ENCODE measurements at places on chromosomes 6 and 20. TPM values are rescaled to one million over a fixed set of nuclear protein-coding genes. Genes with fewer than 3 reads are reported as not detected.
A peak's percentile ranks its signal among the peaks of the same experiment; 100 is the strongest.

Gene VSX1
- not detected for total RNA-seq

- no peak overlapping the region for H3K27ac ChIP-seq
- no peak overlapping the region for H3K4me3 ChIP-seq
- peaks cover 10% of the 10 kb centered on the region for H3K27me3 ChIP-seq
These were observed 55.9 kb downstream of the COL11A2 start for GRCh38 chr6:33136310-33136900.

Gene ZBP1
- not detected for total RNA-seq

GRCh38 chr6:11307226-11307625 is 74.8 kb upstream of the NEDD9 start:
- peaks cover 3% of the 10 kb centered on the region for H3K4me1 ChIP-seq
- H3K27ac ChIP-seq, result no peak overlapping the region
- peaks cover 61% of the 10 kb centered on the region for H3K36me3 ChIP-seq

DNA sequence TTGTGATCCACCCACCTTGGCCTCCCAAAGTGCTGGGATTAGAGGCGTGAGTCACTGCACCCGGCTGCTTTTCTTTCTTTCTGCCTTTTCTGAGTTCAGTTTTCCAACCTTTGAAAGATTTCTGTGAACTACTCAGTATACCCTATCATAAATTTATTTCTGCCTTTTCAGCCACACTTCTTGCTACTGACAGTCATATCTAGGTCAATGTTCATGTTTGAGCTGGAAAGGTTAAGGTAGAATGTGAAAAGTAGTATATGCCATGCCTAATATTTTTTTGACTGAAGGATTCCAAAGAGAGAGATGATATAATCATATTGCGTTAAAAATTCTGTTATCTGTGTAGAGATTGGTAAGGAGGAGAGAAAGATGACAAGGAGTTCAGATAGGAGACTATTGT is 25.9 kb upstream of the CEP162 start:
- no peak overlapping the region for H3K4me3 ChIP-seq
- H3K4me1 ChIP-seq, result no peaks in the 10 kb centered on the region
- H3K27me3 ChIP-seq, result peaks cover 21% of the 10 kb centered on the region
- DNase-seq, result no peak

Gene OR2H2
- total RNA-seq, result not detected

DNA sequence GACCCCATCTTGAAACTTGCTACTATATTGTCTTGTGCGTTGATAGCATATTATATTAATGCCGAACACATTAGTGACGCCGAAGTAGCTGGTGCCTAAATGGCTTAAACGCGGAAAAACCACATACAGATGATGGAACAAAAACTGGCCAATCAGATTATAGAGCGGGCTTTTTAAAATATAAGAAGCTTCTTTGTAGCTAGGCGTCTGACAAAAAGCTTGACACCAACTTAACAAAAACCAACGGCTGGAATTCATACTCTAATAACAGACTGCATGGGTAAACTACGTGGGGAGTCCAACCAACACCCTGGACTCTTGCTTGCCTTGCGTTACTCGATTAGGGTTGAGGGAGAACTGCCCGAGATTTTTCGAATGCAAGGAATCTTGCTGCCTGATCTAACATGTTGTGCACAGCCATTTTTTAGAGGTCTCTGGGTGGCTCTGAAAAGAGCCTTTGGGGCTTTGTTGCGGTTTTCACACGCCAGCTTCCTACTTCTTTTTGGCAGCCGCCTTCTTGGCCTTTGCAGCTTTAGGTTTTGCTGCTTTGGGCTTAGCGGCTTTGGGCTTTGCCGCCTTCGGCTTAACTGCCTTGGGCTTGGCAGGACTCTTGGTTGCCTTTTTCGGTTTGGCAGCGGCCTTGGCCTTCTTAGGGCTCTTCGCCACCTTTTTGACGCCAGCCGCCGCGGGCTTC is 45.7 kb downstream of the OR2B2 start:
- peak overlapping the region; percentile 97 for H3K4me3 ChIP-seq
- peaks cover 11% of the 10 kb centered on the region for H3K36me3 ChIP-seq
- H3K27ac ChIP-seq, result peak overlapping the region; percentile 96
- H3K4me1 ChIP-seq, result peaks cover 32% of the 10 kb centered on the region
- H3K27me3 ChIP-seq, result peaks cover 8% of the 10 kb centered on the region

Gene GPR31
- not detected for total RNA-seq

- peak; percentile 35 for DNase-seq
- H3K4me3 ChIP-seq, result peak overlapping the region; percentile 95
- peaks cover 44% of the 10 kb centered on the region for H3K4me1 ChIP-seq
These were observed 85.4 kb downstream of the HFE start for GRCh38 chr6:26172608-26172968.

- no peaks in the 10 kb centered on the region for H3K36me3 ChIP-seq
- H3K27me3 ChIP-seq, result peaks cover 7% of the 10 kb centered on the region
- H3K4me1 ChIP-seq, result no peaks in the 10 kb centered on the region
- no peak overlapping the region for H3K27ac ChIP-seq
- DNase-seq, result no peak
These were observed 250.3 kb upstream of the PLN start for GRCh38 chr6:118297821-118298220.

- H3K27ac ChIP-seq, result no peak overlapping the region
- no peak for DNase-seq
- H3K4me1 ChIP-seq, result no peaks in the 10 kb centered on the region
- H3K36me3 ChIP-seq, result no peaks in the 10 kb centered on the region
- H3K27me3 ChIP-seq, result peaks cover 1% of the 10 kb centered on the region
These were observed 10.9 kb downstream of the EYA2 start for GRCh38 chr20:46905364-46906125.

Gene BPI
- total RNA-seq, result not detected

DNA sequence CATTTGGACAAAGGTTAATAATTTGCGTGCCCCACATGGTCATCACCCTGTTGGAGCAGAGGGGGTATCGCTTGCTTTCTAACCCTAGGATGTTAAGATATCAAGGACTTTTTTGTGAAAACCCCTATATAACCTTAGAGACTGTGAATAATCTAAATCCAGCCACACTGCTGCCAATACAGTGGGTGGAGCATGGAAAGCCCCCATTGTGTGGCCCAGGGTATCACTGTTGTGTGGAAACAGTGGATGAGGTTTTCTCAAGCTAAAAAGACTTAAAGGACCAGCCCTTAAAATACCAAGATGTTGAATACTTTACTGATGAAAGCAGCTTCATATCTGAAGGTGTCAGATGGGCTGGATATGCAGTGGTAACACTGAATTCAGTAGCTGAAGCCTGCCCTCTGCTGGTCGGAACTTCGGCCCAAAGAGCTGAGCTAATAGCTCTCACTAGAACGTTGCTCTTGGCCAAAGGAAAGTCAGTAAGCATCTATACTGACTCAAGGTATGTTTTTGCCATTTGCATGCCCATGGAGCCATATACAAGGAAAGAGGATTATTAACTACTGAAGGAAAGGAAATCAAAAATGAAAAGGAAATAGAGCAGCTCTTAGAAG is 695.2 kb downstream of the PHF3 start:
- peak; percentile 64 for DNase-seq
- H3K27ac ChIP-seq, result no peak overlapping the region
- H3K4me1 ChIP-seq, result no peaks in the 10 kb centered on the region
- no peaks in the 10 kb centered on the region for H3K36me3 ChIP-seq
- no peak overlapping the region for H3K4me3 ChIP-seq

GRCh38 chr6:141260627-141261015 is 872.1 kb upstream of the GJE1 start:
- H3K27ac ChIP-seq, result no peak overlapping the region
- DNase-seq, result no peak
- H3K4me3 ChIP-seq, result no peak overlapping the region
- no peaks in the 10 kb centered on the region for H3K27me3 ChIP-seq
- H3K4me1 ChIP-seq, result no peaks in the 10 kb centered on the region

DNA sequence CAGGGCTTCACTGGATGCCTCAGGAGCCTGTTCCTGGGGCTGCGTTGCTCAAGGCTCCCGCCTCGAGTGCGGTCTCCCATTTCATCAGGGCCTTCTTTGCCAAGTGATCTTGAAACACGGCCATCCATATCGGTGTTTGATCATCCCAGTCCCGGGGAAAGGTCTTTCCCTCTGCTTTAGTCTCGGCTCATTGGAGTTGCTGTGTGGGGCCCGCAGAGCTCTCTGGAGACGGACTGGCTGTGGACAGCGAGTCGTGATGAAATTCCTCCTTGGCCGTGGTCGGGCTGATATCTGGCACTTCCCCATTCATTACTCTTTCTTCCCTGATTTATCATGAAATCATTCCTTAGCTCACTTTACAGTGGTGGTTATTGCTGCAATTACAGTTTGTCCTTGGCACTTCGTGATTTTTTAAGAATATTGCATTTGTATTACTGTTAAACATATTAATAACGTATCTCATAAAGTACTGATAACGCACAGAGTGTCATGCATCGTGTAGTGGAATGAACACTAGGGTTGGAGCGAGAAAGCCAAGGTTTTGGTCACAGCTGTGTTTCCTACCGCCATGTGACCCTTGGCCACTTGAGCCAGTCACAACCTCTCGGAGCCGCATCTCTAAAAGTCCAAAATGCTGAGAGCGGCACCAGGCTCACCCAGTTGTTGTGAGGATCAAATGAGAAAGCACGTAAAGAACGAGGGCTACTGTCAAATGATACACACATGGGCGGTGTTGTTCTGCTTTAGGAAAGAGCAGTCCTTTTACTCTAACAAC is 71.8 kb downstream of the MTHFD1L start:
- peaks cover 79% of the 10 kb centered on the region for H3K36me3 ChIP-seq
- no peaks in the 10 kb centered on the region for H3K27me3 ChIP-seq
- H3K27ac ChIP-seq, result no peak overlapping the region
- no peak for DNase-seq
- H3K4me1 ChIP-seq, result no peaks in the 10 kb centered on the region

Gene NAPB
- total RNA-seq, result 5.4 TPM

DNA sequence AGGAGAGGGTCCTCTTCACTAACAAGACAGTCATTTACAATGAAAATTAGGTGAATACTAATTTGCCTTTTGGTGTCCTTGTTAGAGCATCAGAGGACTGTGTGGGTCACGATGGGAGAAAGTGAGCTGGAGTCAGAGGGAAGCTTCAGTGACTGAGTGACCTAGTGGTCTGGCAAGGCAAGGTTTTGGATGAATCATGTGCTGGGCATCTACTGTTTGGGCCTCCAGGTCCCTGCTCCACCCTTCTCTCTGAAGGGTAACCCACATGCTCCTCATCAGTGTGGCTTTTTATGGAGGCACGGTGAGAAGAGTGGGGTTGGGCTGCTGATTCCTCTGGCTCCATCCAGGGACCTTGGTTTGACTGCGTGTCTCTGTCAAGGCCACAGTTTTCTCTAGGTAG is 60.5 kb upstream of the EXOC2 start:
- no peak overlapping the region for H3K27ac ChIP-seq
- H3K36me3 ChIP-seq, result no peaks in the 10 kb centered on the region
- H3K27me3 ChIP-seq, result no peaks in the 10 kb centered on the region

Gene BMP7
- not detected for total RNA-seq

DNA sequence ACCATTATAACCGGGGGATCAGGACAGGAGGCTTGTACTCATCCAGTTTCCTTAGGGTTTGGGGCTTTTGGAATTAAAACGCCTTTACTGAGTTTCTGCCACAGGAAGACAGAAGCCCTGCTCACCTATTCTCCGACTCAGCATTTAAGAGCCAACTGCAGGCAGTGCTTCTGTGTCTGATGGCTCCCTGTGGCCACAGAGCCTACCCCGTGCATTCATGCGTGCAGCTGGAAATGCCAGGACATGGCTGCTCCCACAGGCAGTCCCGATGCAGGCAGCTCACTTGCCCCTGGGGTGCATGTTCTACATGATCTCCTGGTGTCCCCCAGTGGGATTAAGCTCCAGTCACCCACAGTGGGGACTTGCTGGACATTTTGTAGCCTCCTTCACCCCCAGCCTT is 22.2 kb downstream of the ZNF831 start:
- DNase-seq, result no peak
- no peak overlapping the region for H3K27ac ChIP-seq
- H3K36me3 ChIP-seq, result peaks cover 13% of the 10 kb centered on the region
- no peaks in the 10 kb centered on the region for H3K27me3 ChIP-seq

Gene DSP
- total RNA-seq, result not detected

- peaks cover 5% of the 10 kb centered on the region for H3K27me3 ChIP-seq
- no peaks in the 10 kb centered on the region for H3K4me1 ChIP-seq
- H3K27ac ChIP-seq, result no peak overlapping the region
- no peaks in the 10 kb centered on the region for H3K36me3 ChIP-seq
- no peak for DNase-seq
These were observed 855.8 kb upstream of the CITED2 start for GRCh38 chr6:140230282-140230681.

Gene GABRR2
- total RNA-seq, result not detected

Gene NINL
- 2.6 TPM for total RNA-seq

- H3K27ac ChIP-seq, result peak overlapping the region; percentile 100
- peaks cover 16% of the 10 kb centered on the region for H3K4me1 ChIP-seq
- peaks cover 14% of the 10 kb centered on the region for H3K36me3 ChIP-seq
- peaks cover 3% of the 10 kb centered on the region for H3K27me3 ChIP-seq
- DNase-seq, result peak; percentile 72
These were observed 80.4 kb upstream of the BTN3A2 start for GRCh38 chr6:26284537-26285142.

Gene RCAN2
- total RNA-seq, result 0.43 TPM

GRCh38 chr6:84967389-84967788 is 203.0 kb upstream of the TBX18 start:
- DNase-seq, result no peak
- no peaks in the 10 kb centered on the region for H3K4me1 ChIP-seq
- no peak overlapping the region for H3K27ac ChIP-seq
- no peaks in the 10 kb centered on the region for H3K27me3 ChIP-seq
- H3K4me3 ChIP-seq, result no peak overlapping the region
- peaks cover 1% of the 10 kb centered on the region for H3K36me3 ChIP-seq

Gene TMEM244
- not detected for total RNA-seq

GRCh38 chr6:79648328-79648727 is 17.2 kb downstream of the SH3BGRL2 start:
- peaks cover 9% of the 10 kb centered on the region for H3K4me1 ChIP-seq
- no peak overlapping the region for H3K27ac ChIP-seq
- DNase-seq, result no peak
- H3K36me3 ChIP-seq, result no peaks in the 10 kb centered on the region
- H3K4me3 ChIP-seq, result no peak overlapping the region

GRCh38 chr6:36886950-36887618 is 1.3 kb downstream of the C6orf89 start:
- H3K36me3 ChIP-seq, result no peaks in the 10 kb centered on the region
- no peak for DNase-seq
- H3K27me3 ChIP-seq, result no peaks in the 10 kb centered on the region

DNA sequence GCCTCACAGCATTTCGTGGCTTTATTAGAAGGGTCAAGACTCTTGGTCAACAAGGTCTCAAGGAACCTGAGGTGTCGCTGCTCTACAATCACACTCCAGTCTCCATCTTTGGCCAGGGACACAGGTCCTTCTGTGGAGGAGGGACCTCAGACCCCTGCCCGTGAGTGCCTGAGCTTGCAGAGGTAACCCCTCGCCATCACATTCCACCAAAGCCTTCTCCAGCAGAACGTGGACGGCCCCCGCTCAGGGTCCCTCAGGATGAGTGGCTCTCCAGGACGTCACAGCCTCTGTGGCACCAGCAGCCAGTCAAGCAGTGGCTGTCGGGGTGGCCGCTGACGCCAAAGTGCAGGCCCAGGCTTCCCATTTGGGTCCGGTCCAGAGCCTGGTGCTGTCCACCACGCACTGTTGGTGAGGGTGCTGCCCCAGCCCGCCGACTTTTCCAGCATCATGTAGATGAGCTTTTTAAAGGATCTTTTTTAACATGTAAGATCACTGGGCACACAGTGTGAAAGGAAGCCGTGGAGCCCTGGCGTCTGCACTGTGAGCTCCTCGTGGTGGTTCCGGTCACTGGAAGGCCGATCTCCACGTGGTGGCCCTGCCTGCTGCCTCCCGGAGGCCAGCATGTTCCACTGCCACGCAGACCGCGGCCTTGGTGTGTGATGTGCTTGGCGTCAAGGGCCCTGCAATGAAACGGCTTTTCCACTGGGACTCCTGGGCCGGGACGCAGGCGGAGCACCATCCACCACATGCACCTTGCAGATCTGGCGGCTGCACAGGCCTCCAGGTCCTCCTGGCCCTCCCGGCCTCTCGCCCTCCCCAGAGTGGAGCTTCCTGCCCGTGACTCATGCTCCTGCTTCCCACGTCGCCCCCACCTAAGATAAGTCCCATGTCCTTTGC is 8.3 kb upstream of the KIF25 start:
- H3K27ac ChIP-seq, result no peak overlapping the region
- H3K4me3 ChIP-seq, result no peak overlapping the region
- DNase-seq, result no peak
- H3K4me1 ChIP-seq, result no peaks in the 10 kb centered on the region
